ENCODE measurements at places on chromosomes 4 and X. TPM values are rescaled to one million over a fixed set of nuclear protein-coding genes. Genes with fewer than 3 reads are reported as not detected.

DNA sequence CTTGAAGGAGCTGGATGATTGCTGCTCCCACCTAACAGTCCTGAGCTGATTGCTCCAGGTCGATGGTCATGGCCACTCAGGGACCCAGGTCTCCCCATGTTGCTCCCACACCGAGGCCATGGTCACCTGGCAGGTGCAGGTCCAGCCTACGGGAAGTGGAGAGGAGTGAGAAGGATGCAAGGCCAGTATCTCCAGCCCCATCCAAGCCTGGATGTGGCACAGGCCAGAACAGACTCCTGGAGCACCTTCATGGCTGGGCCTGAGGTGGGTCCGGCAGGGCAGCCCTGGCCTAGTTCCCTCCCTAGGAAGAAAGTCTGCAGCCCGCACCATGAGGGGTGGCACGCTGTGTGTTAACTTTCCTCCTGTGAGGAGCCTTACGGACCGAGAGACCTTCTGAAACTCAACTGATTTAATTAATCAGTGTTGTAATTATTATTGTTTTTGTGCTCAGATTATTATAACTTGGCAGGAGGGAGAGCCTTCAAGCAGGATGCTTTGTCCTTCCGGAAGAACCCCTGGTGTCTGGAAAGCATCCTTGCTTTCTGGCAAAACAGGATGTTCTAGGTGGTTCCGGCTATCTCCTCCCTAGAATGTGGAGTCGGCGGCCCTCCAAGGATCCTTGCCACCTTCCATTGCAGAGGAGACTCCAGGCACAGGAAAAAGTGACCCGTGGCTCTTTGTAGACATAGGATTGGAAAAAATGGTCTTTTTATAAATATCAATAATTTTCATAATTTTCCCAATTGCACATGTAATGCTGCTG lies 92.3 kb upstream of the ADRA2C start:
- no peak for DNase-seq

- no peak for DNase-seq
Observed at GRCh38 chrX:41594634-41595033, 94.1 kb upstream of the GPR34 start.

DNA sequence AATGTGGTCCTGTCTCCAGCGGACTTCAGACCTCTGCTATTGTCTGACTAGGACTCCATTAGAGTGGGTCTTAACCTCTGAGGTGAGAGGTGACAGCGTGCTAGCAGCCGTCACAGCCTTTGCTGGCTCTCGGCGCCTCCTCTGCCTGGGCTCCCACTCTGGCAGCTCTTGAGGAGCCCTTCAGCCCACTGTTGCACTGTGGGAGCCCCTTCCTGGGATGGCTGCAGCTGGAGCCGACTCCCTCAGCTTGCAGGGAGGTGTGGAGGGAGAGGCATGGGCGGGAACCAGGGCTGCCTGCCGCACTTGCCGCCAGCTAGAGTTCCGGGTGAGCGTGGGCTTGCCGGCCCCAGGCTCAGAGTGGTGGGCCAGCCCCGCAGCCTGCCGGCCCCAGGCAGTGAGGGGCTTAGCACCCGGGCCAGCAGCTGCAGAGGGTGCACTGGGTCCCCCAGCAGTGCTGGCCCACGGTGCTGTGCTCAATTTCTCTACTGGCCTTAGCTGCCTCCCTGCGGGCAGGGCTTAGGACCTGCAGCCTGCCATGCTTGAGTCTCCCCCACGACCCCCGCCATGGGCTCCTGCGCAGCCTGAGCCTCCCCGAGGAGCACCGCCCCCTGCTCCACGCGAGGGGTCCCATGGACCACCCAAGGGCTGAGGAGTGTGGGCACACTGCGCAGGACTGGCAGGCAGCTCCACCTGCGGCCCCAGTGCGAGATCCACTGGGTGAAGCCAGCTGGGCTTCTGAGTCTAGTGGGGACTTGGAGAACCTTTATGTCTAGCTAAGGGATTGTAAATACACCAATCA lies 163.4 kb upstream of the ITM2A start:
- no peak for DNase-seq

DNA sequence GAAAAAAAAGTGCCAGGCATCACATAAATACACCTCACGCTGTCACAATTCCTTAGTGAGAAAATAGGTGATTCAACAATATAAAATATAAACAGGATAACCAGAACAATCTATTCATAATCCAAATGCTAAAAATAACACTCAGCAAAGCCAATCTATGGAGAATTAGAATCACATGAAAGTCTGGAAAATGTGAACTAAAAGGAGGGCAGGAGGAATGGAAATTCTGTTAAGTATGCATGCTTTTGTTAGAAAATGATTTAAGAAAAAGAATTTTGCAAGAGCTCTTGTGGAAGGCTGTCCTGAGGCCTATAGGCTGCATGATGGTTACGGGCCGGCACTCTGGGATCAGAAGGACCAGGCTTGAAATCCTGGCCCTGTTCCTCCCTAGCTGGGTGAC lies 70.6 kb upstream of the PROM1 start:
- DNase-seq, result no peak

DNA sequence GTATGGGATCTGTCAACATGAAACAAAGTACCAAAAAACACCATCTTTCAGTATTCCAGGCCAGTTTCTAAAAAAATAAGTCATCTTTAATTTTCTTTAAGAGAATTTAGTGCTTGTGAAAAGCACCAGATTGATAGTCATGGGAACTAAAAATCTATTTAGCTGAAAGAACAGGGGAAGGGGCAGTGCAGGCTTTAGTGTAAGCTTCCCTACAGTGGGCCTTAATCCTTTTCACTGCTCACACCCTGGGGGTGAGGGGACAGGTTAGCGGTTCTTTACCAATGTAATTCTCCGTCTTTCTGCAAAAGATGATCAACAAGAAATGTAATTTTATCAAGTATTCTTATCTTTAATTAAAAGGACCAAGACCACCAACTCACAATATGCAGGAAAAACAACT lies 47.1 kb downstream of the CHIC2 start:
- DNase-seq, result no peak

DNA sequence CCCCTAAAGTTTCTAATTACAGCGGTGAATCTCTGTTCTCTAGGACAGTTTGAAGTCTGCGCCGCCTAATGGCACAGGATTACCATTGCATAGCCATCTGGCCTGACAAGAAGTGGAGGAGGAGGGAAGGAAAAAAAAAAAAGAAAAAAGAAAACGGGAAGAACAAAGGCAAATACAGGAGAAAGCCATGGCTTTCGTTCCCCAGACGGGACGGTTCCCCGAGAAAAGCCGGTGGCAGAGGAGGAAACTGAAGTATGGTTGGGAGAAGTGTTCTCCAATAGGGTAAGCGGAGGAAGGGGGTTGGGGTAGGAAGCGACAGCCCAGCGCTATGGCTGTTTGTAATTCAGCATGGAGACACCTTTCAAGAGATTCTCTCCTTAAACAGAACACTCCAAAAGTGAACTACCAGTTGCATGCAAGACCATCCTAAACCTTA lies 80.8 kb downstream of the HMGN5 start:
- DNase-seq, result peak; percentile 36

- no peak for DNase-seq
Observed at GRCh38 chrX:65745992-65746391, 78.5 kb downstream of the MSN start.

- no peak for DNase-seq
Observed at GRCh38 chrX:19874391-19875049, 12.9 kb downstream of the SH3KBP1 start.

PCSK1N gene
- not detected for total RNA-seq

TMEM187 gene
- 8.0 TPM for total RNA-seq

RAB28 gene
- total RNA-seq, result 10.6 TPM

PF4V1 gene
- not detected for total RNA-seq

GC gene
- not detected for total RNA-seq

GALNTL6 gene
- total RNA-seq, result not detected

GAGE1 gene
- not detected for total RNA-seq
